ENCODE measurements at places on chromosomes 12 and 14.
A peak's percentile ranks its signal among the peaks of the same experiment; 100 is the strongest.

DNA sequence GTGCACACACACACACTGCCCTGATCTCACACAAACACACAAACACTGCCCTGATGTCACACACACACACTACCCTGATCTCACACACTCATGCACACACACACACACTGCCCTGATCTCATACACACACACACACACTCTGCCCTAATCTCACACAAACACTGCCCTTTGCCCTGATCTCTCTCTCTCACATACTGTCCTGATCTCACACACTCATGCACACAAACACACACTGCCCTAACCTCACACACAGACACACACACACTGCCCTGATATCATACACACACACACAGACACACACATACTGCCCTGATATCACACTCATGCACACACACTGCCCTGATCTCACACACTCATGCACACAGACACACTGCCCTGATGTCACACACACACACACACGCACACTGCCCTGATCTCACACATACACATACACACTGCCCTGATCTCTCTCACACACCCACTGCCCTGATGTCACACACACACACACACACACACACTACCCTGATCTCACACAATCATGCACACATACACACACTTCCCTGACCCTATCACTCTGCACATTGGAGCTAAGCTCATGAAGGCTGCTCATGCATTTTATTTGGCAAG, 97.6 kb upstream of the DIO3 start:
- no peak for DNase-seq

DNA sequence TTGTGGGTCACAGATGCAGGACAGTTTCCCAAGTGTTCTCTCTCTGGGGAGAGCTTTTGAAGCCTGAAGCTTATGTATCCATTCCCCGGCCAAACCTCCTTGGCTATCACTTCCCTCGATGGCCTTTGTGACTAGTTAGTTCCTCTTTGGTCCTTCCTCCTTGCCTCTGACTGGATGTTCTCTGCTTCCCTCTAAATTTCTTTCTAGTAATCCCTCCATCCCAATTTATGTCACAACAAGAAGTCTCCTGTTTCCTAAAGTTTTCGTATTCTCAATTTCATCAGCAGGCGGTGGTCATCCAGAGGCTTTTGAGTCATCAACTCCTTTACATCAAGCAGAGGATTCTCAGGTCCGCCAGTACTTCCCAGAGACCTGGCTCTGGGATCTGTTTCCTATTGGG, 27.5 kb downstream of the A2ML1 start:
- DNase-seq = no peak

GRCh38 chr12:133058203-133059113, 21.1 kb downstream of the ZNF84 start:
- no peak for DNase-seq

DNA sequence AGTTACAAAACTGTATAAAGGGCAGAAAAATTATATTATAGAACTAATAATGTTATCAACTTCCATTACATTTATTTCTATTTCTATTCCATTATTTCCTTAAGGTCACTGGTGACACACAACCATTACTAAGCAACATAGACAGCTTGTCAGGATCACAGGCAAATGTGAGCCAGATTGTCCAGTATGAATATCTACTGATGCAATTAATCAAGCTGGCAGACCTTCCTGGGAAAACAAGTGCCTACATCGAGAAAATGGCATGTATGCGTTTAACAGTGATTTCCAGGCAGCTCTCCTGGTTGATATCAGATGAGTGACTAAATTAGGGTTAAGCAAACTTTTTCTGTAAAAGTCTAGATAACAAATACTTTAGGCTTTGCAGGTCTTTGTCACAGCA, 36.9 kb upstream of the TSPAN8 start:
- no peak for DNase-seq

DNA sequence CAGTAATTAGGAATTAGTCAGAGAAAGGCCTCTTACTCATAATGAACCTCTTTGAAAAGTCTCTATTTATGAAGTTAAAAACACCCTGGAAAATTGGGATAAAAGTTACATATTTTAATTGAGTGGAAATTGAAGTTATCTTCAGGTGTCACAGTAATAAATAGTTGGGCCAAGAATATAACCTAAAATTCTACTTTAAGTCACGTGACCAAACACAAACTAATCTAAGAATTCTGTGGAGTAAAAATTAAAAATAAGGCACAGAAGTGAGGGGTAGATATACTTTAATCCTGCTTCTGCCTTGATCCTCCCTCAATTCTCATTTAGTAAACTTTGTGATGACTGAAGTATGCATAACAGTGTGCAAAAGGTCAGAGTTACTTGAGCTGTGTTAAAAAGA, 226.4 kb downstream of the NAV3 start:
- no peak for DNase-seq

DNA sequence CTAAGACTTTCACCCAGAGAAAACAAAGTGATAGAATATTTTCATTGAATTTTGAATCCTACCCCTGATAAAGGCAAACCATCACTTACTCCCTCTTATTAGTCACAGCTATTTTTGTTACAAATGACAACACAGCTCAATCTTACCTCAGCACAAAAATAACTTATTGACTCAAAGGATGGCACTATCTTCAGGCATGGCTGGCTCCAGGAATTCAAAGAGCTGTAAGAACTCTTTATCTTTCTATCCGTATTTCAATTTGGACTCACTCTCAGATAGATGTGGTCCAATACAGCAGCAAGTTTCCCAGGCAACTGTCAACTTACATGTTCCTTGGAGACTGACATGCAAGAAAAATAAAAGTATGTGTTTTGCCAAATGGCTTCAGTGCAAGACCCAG, 709.4 kb upstream of the MDGA2 start:
- DNase-seq = no peak

GRCh38 chr12:47066278-47067025, 13.0 kb upstream of the PCED1B start:
- no peak for DNase-seq

GRCh38 chr12:70619471-70620152, 17.6 kb downstream of the PTPRB start:
- no peak for DNase-seq

- no peak for DNase-seq
These were observed 556 bp downstream of the PHETA1 start for GRCh38 chr12:111368291-111368787.

GRCh38 chr12:4780641-4781611, 60.7 kb downstream of the GALNT8 start:
- DNase-seq = no peak

GRCh38 chr12:24297516-24297915, 348.0 kb upstream of the SOX5 start:
- DNase-seq = no peak

- DNase-seq = peak; percentile 39
These were observed 535 bp downstream of the BIN2 start for GRCh38 chr12:51323317-51323960.

DNA sequence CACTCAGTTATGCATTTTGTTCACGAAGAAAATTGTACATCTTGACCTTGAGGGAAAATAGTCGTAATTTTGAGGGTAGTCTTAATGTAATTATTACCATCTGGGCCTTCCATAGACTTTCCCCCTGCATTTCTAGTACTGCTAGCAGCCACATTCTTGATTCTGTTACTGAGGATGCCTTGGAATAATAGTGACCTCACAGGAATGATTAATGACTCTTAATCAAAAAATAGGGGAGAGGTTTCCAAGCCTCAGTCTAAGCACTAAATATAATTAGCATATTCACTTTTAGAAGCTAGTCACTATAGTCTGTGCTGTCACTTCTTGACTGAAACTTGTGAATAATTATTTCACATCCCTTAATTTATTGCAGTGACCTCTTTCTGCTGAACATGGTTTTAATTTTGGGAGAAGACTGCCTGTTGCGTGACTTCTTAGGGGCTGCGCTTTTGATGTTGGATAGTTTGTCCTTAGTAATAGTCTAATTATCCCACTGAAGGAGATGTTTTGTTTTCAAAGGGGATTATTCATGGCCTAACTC, 400.5 kb downstream of the ADAMTS20 start:
- DNase-seq = no peak

DNA sequence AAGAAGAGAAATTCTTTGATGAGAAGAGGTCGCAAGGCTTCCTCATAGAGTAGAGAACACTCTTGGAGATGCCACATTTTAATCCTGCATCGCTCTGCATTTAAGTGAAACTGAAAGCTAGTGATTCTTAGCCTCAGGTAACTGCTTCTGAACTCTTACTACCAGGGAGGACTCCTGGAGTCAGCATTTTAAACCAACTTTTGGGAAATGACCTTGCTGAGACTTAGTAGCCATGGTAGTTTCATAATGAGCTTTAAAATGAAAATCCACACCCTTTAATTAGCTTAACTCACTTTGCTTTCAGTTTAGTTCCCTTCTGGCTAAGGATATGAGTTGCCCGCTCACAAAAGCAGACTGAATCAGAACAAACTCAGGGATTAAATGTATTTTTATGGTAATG, 80.3 kb downstream of the SYNE2 start:
- no peak for DNase-seq

- DNase-seq = peak; percentile 18
These were observed 34.8 kb upstream of the TESC start for GRCh38 chr12:117134059-117134458.

DNA sequence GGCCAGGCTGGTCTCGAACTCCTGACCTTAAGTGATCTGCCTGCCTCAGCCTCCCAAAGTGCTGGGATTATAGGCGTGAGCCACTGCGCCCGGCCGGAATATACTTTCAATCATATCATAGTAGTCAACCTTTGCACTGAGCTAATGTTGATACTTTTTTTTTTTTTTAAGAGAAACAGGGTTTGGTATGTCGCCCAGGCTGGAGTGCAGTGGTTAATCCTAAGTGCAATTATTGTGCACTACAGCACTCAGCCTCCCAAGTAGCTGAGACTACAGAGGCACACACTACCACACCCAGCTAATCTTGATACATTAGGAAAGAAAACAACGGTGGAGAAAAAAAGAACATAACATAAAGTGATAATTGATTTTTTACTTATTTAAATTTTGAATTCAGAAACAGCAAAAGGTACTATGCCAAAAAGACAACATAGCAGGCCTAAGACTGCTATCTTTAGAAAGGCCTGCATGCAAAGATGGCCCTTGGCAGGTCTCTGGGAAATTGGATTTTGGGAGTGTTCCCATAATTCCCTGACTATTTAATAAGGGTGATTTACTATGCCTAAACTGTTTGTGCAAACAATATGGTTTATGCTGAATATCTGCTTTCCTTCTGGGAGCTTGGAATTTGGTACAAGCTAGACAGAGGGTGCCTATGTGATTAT, 15.5 kb downstream of the BTBD7 start:
- no peak for DNase-seq

- no peak for DNase-seq
These were observed 231.4 kb downstream of the ANO2 start for GRCh38 chr12:5713599-5714081.

DNA sequence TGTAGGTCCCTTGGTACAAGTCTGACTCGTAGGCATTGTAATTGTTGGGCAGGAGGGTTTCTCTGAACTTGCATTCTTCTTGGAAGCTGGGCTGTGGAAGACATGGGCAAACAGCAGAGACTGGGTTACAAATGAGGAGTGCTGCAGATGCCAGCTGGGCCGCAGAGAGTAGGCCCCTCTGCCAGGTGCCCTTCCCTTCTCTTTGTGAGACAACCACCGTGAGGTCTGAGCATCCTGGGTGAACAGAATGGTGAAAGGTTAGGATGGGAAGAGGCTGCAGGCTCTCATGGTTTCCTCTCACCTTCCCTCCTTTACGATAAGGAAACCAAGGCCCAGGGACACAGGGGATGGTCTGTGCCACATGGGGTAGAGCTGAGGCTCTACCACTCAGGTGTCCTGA, 11.3 kb downstream of the FGF6 start:
- DNase-seq = no peak

DNA sequence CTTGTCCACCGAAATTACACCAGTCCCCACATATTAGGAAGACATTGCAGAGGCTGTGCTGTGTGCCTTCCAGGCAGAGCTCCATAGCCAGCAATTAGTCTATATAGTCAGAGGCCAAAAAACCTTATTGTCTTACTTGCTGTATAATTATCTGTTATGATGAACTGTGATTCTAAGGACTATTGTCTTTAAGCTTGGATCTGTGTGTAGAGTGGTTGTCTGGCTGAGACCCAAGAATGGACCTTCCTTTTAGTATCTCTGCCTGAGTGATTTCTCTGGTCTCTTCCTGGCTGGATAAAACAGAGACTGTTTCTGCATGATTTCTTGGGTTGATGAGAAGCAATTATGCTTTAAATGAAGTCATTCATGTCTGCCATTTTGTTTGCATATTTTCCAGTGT, 465.3 kb downstream of the PRKD1 start:
- DNase-seq = no peak

- no peak for DNase-seq
These were observed 2.4 kb downstream of the GNG2 start for GRCh38 chr14:51862860-51863259.

DNA sequence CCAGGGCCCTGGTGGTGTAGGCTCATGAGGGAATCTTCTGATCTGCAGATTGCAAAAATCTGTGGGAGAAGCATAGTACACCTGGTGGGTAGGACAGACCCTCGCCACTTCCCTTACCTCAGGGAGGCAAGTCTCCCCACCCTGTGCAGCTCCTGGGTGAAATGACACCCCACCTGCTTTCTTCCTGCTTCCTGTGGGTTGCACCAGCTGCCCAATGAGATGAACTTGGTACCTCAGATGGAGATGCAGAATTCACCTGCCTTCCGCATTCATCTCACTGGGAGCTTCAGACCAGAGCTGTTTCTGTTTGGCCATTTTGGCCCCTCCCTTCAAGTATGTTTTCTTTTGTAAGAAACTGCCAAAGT, 4.7 kb downstream of the CLEC2D start:
- DNase-seq = no peak

- DNase-seq = no peak
These were observed 19.9 kb downstream of the PPP2R5C start for GRCh38 chr14:101781240-101782061.

- no peak for DNase-seq
These were observed 37.6 kb upstream of the CLIP1 start for GRCh38 chr12:122460061-122460460.

DNA sequence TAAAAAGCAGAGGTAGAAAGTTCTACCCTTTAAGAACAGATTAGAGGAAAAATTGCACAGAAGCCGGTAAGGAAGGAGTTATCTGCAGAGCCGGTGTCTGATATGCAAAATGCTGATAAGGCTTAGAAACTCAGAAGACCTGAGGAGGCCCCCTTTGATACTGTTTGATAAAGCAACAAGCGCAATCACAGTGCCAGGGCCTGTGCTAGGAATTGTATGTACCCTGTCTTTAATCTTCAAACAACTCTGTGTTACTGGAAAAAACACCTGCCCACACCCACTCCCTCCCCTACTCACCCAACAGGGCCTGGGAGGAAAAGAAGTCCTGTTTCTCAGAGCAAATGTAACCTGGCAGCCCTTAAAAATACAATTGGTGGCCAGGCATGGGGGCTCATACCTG, 112.7 kb upstream of the FUT8 start:
- DNase-seq = no peak

DNA sequence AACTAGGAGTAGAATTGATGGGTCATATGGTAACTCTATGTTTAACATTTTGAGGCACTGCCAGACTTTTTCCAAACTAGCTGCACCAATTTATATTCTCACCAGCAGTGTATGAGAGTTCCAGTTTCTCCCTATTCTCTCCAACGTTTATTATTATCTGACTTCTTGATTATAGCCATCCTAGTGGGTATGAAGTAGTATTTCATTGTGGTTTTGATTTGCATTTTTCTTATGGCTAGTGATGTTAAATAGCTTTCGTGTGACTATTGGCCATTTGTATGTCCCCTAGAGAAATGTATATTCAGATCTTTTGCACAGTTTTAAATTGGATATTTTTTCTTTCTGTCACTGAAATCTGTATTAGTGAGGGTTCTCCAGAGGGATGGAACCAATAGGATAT, 37.8 kb downstream of the HELB start:
- no peak for DNase-seq

- no peak for DNase-seq
These were observed 104.8 kb downstream of the VRK1 start for GRCh38 chr14:96902004-96902403.
